ENCODE measurements at places on chromosomes 5 and 9.
A peak's percentile ranks its signal among the peaks of the same experiment; 100 is the strongest.

GRCh38 chr5:96431376-96432187, 1.5 kb downstream of the PCSK1 start:
- peak; percentile 26 for DNase-seq

DNA sequence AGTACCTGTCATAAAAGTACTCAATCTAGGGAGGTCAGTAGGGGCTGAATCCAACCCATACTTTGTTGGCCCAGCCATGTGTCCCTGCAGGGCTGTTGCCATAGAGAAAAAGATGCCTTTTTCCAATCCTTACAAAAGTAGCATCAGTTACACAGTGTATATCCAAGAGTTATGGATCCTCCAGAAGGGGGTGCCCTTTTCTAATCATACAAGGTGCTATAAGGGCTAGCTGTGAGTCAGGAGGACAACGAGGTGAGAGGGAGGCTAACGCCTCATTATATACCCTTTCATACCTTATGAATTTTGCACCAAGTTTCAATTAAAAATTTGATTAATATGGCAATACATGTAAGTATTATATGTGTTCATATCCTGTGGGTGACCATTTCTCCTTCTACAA, 4.8 kb downstream of the KIAA0825 start:
- DNase-seq: no peak

DNA sequence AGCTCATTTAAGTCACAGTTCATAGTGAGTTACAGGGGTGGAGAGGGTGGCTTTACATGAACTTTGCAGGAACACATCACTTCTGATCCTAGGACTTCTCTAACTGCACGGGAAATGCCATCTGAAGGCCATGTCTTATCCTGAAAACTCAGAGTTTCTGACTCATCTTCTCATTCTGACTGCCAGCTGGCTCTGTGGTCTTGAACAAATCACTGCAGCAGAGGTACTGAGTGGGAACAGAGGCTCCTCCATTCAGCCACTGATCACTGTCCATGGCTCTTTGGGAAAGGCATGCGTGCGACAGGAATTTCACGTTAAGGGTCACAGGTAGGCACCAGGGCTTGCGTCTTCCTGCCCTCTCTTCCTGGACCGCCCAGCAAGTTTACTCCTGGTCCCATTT, 114.6 kb upstream of the LRRTM2 start:
- no peak for DNase-seq

DNA sequence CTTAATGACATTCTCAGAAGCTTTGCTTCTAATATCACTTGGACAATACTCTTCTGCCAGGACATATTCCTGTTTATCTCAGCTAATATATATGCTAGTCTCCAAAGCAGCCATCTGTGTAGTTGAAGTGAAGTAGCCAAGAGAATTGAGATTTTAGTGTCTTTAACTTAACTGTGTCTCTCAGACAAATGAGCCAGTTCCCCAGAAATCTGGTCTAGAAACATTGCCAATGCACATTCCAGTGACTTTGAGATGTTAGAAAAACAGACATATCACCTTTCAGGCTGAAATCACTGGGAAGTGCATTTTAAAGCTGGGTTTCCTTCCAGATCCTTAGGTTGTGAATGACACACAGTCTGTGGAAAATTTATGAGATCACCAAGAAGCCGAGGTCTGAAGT, 114.6 kb downstream of the MTX3 start:
- DNase-seq: no peak

- no peak for DNase-seq
Observed at GRCh38 chr5:96785326-96786109, 22.2 kb downstream of the ERAP1 start.

GRCh38 chr5:156271569-156271968, 55.4 kb upstream of the SGCD start:
- DNase-seq: no peak

DNA sequence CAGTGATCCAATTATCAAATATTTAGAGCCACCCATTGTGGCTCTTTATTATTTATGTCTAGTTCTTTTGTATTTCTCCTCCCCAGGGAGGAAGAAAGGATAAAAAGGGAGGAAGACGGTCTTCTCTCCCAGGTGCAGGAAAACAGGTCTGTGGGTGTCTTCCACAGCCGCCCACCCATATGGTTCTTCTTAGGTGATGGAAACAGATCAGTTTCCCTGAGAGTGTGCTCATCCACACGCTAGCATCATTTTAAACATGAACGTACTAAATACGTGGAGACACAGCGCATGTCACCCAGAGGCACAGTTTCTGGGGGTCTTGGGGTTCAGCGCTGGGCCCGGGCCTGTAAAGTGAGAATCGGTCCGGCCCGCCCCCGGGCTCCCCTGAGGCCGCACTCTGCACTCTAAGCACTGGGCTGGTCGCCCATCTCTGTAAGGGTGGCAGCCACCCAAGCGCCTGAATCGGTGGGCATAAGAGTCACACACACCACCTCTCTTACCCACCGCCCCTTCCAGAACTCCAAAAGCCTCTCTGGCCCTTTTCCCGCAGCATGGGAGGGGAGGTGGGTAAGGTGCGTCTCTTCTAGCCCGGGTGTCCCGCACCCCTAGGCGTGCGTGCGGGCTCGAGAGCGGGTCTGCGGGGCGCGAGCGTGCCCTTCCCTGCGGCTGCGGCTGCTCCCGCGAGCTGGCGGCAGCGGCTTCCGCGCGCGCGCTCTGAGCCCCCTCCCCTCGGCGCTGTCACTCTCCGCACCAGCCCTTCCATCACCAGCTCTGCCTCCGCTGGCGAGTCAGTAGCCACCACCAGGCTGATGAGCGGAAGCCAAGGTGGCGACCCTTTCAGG, 1.3 kb downstream of the PTCH1 start:
- peak; percentile 34 for DNase-seq

DNA sequence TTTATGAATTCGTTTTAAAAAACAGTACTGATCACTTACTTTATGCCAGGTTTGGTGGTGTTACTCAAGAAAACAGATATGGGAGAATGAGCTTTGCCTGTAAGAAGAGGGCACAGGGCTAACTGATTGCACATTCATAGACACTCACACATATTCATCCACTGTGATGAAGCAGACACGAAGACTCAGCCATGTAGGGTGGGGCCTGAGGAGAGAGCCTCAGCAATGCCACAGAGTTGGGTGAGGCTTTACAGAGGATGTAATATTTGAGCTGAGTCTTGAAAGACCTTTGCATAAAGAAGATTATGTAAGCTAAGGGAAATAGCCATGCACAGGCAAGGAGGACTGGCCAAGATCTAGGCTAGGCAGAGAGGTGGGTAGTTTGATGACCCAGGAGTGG, 472.8 kb downstream of the PSAT1 start:
- no peak for DNase-seq

GRCh38 chr9:89817151-89817950, 212.5 kb downstream of the GADD45G start:
- no peak for DNase-seq

- no peak for DNase-seq
Observed at GRCh38 chr5:8577792-8578191, 708.8 kb downstream of the MTRR start.

GRCh38 chr9:109478051-109478563, 20.0 kb downstream of the PTPN3 start:
- no peak for DNase-seq

DNA sequence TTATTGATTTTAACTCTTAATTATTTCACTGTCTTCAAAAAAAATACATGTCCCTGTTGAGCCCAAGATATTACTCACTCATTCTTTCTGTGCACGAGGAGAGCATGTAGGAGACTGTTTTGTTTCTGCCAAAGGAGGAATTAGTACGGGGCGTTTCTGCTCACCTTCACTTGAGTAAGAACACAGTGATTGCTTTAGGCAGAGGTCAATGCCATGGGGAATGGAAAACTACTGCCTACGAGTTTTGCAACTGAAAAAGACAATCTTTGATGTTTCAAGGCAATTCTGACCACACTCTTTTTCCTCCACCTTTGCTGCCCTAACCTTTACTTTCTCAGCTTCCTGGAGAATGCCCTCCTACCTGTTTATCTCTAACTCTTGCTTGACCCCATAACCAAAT, 109.4 kb downstream of the CCDC192 start:
- DNase-seq: no peak

Data from activated T-cell treated with anti-CD3 and anti-CD28 coated beads for 48 hours (primary cell).